Glutamatergic neuron (in vitro differentiated cells): ENCODE measurements at places on chromosomes 3 and 15. TPM values are rescaled to one million over a fixed set of nuclear protein-coding genes. Genes with fewer than 3 reads are reported as not detected.

DNA sequence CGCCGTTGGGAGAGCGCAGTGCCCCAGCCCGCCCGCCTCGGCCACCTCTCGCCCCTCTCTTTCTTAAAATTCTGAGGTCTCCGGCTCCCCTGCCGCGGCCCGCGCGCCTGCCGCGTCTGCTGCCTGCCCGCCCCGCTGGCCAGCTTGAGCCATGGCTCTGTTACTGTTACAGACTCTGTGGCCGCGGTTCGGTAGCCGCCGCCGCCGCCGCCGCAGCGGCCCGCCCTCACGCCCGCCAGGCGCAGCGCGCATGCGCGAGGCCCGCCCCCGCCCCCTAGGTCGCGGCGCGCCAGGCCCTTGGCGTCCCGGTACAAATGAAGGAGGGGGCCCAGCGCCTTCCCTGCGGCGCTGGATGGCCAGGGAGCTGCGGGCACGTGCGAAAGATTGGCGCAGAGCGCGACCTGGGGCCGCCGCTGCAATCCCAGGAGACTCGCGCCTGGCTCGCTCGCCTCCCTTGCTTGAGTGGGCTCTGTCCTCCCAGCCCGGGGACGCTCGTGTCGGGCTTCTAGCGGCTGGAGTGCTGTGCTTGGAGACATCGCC, at the start of gene ONECUT1:
Gene ONECUT1, minus strand, starts transcription at position 168 of the 540 bp plus-strand sequence. CDS start 452 bp downstream, outside the sequence.
- DNase-seq: peak; percentile 86

- peak; percentile 62 for DNase-seq
Observed at GRCh38 chr15:49235446-49236124, 65.5 kb downstream of the GALK2 start.

GRCh38 chr3:58575971-58576652, 1.1 kb downstream of the FAM107A start:
- no peak for DNase-seq

DNA sequence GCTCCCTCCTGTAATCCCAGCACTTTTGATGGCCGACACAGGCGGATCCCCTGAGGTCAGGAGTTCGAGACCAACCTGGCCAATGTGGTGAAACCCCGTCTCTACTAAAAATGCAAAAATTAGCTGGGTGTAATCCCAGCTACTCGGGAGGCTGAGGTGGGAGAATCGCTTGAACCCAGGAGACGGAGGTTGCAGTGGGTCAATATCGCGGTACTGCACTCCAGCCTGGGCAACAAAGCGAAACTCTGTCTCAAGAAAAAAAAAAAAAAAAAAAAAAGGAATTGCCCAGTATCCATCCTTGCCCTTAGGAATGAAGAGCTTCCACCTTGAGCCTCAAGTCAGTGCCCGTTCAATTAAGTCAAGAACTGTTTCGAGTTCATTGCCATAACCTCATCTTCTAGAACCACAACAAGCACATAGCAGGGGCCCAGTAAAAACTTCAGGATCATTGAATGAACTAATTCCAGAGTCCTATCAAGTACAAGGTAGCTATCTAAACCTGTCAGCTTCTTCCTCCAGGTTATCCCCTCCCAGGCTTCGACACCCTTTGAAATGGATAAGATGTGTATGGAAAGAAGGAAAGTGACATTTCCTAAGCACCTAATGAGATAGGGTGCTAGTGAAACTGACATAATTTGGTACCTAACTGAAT, 826 bp downstream of the DBR1 start:
- no peak for DNase-seq

- no peak for DNase-seq
Observed at GRCh38 chr3:78765671-78766485, 1001.9 kb downstream of the ROBO1 start.

DNA sequence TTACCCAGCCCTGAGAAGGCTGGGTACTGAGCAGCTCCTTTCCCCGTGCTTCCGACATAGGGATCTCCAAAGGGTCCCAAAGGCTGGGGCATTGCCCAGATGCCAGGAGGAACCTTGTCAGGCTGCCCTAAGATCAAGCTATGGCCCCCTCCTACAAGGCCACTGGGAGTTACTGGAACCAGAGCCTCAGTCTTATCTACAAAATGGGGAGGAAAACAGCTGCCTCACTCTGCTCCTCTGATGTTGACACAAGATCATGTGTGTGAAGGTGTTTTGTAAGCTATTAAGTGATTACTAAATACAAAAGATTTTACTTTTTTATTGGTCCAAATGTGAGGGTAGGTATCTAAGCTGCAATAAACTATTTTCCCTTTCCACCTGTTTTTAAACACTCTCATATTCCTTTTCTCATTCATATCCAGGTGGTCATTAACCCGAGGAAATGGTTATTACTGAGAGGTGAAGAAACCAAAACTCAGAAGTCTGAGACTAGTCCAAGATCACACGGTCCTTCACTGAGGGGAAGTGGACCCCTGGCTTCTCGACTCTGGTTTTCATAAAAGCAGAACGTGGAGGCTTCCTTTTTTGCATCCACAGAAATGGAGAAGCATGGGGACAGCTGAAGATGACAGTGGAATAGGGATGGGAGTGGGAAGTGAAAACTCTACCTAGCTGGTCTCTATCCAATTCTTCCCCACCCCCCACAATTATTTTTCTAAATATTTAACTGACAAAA, 1.7 kb downstream of the ARPIN start:
- DNase-seq: no peak

GRCh38 chr3:51397392-51397791, 6.3 kb downstream of the RBM15B start:
- no peak for DNase-seq

- DNase-seq: no peak
Observed at GRCh38 chr3:127196466-127197299, 3.8 kb downstream of the PRR23E start.

DNA sequence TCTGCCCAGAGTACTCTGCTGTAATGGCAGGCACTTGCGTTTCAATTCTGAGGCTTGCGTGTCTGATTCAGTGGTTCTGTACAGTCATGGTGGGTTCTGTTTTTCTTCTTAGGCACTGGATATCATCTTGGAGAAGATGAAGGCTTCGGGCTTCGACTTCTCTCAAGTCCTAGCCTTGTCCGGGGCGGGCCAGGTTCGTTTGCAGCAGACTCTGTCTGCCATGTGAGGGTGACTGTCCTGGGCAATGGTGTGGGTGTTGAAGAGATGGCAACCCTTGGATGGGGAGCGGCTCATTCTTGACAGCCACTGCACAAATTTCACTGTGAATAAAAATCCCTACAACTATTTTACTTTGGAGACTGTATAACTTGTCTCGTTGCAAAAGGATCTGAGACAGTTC, 16.2 kb downstream of the XYLB start:
- DNase-seq: no peak

GRCh38 chr15:52102463-52102862, 10.1 kb downstream of the BCL2L10 start:
- DNase-seq: no peak

DNA sequence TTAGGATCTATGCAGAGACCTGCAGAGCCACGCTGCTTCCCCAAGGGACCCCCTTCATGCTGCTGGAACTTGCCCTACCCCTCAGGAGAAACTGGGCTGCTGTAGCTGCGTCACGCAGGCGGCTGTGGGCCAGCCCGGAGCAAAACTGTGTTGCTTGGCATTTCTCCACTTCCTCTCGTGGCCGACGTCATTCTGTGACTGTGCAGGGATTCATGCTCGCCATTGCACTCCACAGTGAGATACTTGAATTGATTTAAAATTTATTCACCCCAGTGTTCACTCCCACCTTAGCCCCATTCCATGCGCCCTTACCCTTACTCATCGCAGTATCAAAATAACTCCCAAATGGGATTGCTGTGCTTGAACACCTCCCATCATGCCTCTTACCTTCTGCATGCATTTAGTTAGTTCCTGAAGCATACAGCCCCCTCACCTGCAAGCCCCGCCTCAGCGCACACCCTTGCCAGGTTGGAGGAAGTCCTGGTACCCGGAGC, 45.7 kb downstream of the TMEM44 start:
- no peak for DNase-seq

DNA sequence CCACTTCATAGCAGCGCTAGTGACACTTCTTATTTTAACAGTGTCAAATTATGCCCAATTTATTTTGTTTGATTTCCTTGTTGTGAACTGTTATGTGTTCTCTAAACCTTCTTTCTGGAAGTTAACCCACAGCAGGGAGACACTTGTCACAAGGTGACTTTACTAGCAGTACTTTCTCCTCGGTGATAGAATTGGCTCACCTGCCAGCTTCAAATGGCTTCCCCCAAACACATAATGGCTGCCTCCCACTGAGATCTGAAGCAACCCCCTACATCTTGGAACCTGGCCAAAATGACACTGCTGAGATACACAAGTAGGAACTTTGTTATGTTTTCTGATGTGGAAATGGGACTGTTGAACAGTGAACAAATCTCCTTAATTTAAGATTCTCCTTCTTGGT, 238.8 kb upstream of the DPH6 start:
- no peak for DNase-seq

- DNase-seq: peak; percentile 25
Observed at GRCh38 chr15:97995881-97996603, 35.5 kb downstream of the ARRDC4 start.

- DNase-seq: no peak
Observed at GRCh38 chr3:64988188-64988587, 300.4 kb upstream of the ADAMTS9 start.

DNA sequence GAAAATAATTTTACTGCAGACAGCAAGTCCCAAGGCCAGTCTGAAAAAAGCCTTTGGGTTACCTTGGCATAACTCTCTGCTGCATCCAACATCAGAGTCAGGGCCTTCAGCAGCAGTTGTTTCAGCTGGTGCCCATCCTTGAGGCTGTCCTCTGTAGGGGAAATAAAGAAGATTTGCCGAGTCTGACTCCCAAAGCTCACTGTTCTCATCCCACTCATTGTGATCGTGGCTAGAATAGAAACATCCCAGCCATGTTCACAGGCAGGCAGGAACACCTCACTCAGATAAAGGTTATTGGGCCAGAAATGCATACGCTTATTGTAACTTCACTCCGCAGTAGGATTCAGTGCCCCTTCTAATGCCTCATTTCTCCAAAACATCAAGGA, 29.2 kb downstream of the EIF3J start:
- DNase-seq: no peak

DNA sequence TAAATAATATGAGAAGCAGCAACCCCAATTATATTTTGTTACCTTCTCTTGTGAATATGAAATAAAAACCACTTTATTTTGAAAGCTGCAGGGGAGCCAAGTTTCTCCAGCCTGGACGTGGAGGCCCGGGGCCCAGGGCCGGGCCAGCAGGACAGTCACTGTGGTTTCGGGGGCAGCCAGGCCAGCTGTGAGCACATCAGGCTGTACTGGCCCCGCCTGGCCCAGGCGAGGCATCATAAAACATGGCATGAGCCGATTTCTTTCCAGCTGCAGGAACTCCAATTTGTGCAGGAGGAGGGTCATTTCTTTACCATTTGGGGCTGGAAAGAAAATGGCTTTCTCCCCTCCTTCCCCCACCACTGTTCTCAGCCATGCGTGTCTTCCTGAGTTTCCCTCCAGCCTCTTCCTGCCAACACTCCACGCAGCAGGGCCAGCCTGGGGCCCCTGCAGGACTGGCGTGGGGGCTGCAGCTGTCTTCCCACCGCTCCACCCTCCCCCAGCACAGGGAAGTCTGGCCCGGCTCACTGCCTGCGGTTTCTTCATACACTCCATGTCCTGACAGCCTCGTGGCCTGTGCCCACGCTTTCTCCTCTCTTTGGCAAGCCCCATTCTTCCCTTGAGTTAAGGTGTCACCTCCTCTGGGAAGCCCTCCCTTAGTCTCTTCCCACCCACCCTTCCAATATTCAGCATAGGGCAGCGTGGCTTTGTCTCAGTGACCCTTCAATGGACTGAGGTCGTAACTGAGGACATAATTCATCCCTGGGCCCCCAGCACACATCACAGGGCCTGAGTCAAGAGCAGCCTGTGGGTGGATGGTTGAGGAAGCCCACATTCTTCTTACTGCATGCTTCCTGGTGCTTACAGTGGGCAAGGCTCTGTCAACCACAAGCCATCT, 135.8 kb downstream of the CHSY1 start:
- DNase-seq: no peak

DNA sequence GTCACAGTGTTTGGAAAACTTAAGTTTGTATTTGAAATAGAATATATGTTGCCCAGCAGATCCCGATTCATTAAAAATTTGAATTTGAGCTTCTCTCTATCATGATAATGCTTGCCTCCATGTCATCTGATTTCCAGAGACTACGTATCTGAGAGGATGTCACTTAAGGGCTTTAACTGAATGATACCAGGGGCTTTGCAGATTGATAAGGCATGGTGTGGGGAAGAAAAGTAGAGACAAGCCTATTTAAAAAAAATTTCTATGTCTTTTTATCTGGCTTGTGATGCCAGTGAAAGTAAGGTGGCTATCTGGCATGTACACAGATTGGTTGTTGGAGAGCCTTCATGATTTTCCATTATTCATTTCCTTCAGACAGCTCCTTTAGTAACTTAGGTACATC, 72.7 kb downstream of the UBE2E2 start:
- no peak for DNase-seq

DNA sequence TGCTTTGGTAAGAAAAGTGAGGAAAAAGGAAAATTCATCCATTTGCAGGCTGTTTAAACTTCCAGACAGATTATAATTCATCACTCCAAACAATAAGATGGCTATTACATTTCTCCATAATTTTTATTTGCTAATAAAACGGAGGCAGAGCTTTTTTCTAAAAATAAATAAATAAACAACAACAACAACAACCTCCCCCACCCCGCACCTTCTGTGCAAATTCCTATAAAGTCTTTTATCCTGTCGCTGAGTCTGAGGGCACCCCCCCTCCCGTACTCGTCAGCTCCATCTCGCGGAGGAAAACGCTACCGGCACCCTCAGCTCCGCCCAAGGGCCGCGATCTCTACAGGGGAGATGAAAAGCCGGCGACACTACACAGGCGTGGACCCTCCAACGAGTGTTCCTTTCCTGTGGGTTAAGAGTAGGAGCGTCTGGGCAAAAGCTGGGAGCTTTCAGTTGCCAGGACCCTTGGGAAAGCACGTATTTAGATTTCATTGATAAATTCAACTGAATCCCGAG, 1.0 kb upstream of the ATP1B3 start:
- peak; percentile 89 for DNase-seq

The TOPBP1 gene
- 33.9 TPM for total RNA-seq

The GOLGA8J gene
- not detected for total RNA-seq

The GPR160 gene
- total RNA-seq: not detected

The FAM107A gene
- total RNA-seq: not detected

The SH3BP5 gene
- total RNA-seq: 25.3 TPM

The ZNF80 gene
- total RNA-seq: not detected

The RASGRP1 gene
- total RNA-seq: not detected

The KCNMB2 gene
- total RNA-seq: 0.47 TPM

The ITGA11 gene
- total RNA-seq: 0.22 TPM

The KBTBD13 gene
- total RNA-seq: not detected

The PPARG gene
- 0.37 TPM for total RNA-seq

The SLC28A1 gene
- total RNA-seq: 0.25 TPM
